GM12891 (cell line): ENCODE measurements at places on chromosomes 2 and 18.

- DNase-seq: no peak
Measured at GRCh38 chr2:77469106-77469505, 53.1 kb downstream of the LRRTM4 start.

- no peak for DNase-seq
Measured at GRCh38 chr2:237598468-237599208, 8.1 kb upstream of the RAB17 start.

DNA sequence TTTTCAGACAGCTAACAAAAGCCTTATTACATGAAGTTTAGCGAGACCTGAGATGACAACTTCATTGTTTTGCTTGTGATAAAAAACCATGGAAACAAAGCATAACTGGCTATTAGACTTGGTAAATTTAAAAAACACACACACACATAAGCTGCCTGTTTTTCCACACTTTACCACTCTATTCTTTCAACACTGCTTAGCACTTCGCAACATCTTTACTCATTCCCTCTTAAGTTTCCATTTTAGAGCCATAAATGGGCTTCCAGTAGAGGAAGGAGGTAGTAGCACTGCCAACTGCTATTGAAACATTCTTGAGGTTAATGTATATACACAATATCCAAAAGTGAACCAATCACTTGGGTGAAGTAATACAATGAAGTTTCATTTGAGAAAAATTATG lies 54.1 kb downstream of the BAZ2B start:
- DNase-seq: no peak

DNA sequence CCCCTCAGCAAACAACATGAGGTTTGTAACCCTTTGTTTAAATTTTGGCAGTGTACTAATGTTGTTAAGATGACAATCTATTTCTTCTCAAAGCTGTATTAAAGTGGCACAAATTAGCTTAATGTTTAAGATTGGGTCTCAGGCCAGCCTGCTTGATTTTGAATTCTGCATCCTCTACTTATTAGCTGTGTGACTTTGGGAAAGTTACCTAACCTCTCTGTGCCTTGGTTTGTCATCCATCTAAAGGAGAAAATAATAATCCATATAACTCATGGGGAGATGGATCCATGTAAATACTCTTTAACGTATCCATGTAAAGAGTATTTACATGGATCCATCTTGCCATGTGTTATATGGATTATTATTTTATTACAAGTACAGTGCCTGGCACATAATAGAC lies 2.1 kb downstream of the TRPM8 start:
- DNase-seq: no peak

DNA sequence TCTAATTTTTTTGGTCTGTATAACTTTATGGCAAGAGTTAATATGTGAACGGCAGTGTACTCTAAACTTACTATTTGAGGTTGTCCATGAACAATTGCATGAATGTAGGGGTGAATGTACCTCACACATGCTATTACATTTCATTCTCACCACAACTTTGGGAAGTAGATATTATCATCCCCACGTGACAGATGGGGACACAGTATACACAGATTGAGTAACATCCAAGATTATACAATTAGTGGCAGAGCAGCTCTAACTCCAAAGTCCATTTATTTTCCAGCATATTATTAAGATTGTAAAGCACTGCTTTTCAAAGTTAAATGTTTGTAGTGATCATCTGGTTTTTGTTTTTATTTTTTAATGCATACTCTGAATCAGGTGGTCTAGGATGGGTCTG lies 622.1 kb upstream of the ZEB2 start:
- no peak for DNase-seq

GRCh38 chr2:47373747-47374146 lies 29.2 kb upstream of the MSH2 start:
- no peak for DNase-seq

DNA sequence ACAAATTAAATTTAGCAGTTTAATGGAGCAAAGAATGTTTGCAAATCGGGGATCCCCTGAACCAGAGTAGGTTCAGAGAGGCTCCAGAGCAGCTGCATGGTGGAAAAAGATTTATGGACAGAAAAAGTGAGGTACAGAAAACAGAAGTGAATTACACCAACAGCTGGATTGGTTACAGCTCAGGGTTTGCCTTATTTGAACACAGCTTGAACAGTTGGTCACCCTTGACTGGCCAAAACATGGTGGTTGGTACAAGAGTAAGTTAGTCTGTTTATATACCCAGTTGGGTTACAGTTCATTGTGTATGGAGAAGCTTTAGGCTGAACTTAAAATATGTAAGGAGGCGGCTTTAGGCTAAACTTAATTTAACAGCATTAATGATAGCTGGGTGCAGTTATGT lies 5.4 kb upstream of the CDCA7 start:
- no peak for DNase-seq

DNA sequence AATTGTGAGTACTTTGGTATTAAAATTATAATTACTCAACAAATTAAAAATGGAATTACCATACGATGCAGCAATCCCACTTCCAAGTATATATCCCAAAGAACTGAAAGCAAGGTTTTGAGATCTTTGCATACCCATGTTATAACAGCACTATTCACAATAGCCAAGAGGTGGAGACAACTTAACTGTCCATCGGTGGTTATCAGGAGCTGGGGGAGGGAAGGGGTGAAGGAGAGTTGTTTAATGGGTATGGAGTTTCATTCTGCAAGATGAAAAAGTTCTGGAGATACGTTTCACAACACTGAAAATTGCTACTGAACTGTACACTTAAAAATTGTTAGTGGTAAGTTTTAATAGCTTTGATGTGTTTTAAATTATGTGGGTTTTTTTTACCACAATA lies 25.7 kb downstream of the RAB10 start:
- DNase-seq: no peak

GRCh38 chr18:3973191-3973850 lies 481.8 kb downstream of the DLGAP1 start:
- DNase-seq: no peak

- DNase-seq: no peak
Measured at GRCh38 chr18:48629730-48630324, 91.0 kb downstream of the CTIF start.

DNA sequence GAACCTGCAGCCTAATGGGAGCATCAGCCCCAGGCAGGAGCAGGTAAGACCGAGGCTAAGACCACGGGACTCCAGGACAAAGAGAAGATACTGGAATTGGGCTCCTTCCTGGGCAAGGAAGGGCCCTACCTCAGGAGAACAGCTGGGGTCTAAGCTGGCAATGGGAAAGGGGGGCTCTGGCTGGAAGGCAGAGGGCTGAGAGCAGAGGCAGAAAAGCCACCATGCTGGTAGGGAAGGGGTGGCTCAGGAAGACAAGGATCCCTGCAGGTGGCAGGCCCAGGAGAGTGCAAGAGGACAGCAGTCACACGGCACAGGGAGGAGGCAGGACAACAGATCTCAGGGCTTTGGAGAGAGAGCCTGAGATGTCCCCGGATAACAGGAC lies 203.5 kb downstream of the NDUFA10 start:
- DNase-seq: no peak

GRCh38 chr2:24169023-24169422 lies 5.8 kb upstream of the FAM228A start:
- DNase-seq: no peak

DNA sequence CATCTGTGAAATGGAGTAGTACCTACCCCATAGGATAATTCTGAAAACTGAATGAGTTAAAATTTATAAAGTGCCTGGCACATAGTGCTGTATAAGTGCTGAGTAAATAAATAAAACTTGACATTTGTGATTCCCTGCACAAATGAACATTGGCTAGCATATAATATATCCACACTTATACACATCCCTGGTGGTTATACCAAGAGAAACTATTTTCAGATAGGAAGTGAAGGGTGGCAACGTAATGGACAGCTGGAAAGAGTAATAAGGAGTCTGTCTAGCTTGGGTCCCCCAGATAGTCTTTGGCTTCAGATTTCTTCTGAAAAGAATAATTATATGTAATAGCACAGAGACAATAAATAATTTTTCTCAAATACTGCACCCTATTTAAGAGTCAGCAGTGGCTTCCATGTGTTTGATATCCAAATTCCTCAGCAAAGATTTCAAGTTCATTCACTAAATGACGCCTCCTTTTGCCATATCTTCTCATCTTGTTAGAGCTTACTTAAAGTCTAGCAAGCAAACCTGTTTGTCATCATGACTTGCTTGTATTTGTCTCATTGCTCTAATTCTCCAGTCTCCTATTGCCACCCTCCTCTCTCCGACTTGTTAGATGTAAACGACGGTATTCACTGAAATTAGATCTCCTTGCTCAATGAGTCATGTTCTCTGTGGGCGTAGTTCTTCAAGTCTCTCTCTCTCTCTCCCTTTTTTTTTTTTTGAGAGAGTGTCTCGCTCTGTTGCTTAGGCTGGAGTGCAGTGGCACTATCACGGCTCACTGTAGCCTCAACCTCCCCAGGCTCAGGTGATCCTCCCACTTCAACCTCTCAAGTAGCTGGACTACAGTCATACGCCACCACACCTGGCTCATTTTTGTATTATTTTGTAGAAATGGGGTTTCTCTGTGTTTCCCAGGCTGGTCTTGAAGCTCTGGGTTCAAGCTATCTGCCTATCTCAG lies 8.7 kb upstream of the ADGRF3 start:
- no peak for DNase-seq

DNA sequence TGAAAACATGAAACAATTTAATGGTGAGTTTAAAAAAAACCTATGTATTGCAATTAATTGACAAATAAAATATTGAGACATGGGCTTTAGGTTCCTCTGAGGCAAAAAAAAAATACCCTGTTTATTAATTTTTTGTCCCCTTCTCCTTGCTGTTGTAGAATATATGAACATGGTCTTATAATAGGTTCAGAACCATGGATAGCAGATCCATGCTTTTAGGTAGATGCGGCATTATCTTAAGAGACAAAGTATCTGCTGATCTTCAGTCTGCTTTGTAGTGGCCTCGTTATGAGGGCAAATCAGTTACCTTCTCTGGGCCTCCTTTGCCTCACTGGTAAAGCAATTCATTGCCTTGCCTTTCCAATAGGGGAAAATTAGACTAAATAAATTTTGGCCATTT lies 850.7 kb downstream of the NRXN1 start:
- no peak for DNase-seq

GRCh38 chr2:129242269-129242668 lies 737.2 kb upstream of the RAB6C start:
- DNase-seq: no peak

DNA sequence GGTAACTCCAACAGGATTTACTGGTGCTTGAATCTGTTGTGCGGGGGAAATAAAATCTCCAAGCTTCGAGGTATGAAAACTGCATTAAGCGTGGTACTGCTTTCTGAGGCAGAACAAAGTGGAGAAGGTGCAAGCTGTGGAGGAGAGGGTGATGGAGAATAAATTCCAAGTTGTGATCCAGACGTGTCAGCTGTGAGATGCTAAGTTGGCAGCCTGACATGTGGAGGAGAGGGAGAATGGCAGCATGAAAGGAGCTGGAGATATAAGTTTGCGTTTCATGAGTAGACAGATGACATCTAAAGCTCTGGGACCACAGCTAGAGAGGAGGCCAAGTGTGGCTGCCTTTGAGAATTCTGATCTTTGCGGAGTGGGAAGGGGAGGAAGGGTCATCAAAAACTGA lies 411.8 kb downstream of the FBXO15 start:
- DNase-seq: no peak

GRCh38 chr2:197707316-197708213 lies 2.4 kb downstream of the MARS2 start:
- no peak for DNase-seq

GRCh38 chr18:66638856-66639629 lies 35.2 kb upstream of the CDH19 start:
- DNase-seq: no peak

GRCh38 chr2:121293450-121294325 lies 8.7 kb upstream of the TFCP2L1 start:
- no peak for DNase-seq

- no peak for DNase-seq
Measured at GRCh38 chr18:11570073-11570588, 39.3 kb upstream of the SLC35G4 start.

DNA sequence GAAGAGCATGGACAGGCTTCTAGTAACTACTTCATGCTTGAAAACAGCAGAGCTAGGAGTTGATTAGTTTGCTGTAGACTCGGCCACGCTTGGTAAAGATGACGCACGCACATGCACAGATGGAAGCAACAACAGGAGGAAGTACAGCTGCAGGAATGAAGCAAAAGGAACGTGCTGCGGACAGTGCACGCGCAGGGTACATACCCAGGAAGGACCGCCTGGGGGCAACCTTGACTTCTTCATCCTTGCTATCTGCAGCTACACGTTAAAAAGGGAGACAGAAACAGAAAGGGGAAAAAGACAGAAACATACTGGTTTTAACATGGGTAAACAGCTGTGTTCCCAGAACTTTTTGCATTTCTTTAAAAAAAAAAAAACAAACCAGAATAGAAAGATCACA lies 17.7 kb downstream of the SLC66A2 start:
- no peak for DNase-seq

GRCh38 chr2:60934165-60934722 lies 52.9 kb downstream of the REL start:
- no peak for DNase-seq

GRCh38 chr2:20189299-20189931 lies 35.5 kb downstream of the SDC1 start:
- no peak for DNase-seq

GRCh38 chr18:24173997-24174396 lies 35.1 kb downstream of the CABYR start:
- DNase-seq: no peak

DNA sequence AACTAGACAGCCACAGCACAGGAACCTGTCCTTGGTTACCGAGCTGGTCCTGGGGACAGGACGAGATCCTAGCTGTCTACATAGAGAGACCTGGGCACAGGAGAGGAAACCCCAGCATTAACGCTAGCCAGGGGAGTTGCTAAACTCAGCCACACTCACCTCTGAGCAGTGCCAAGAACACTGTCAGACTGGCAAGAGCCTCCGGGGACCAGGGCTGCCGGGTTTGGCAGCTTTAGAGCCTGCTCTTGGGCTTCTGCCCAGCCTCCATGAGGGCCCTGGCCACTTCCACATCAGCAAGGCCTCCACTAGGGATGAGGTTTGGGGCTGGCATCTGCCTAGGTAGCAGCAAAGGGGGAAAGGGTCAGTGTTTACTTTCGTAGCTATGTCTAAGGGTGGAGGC lies 6.7 kb downstream of the TMBIM1 start:
- no peak for DNase-seq

DNA sequence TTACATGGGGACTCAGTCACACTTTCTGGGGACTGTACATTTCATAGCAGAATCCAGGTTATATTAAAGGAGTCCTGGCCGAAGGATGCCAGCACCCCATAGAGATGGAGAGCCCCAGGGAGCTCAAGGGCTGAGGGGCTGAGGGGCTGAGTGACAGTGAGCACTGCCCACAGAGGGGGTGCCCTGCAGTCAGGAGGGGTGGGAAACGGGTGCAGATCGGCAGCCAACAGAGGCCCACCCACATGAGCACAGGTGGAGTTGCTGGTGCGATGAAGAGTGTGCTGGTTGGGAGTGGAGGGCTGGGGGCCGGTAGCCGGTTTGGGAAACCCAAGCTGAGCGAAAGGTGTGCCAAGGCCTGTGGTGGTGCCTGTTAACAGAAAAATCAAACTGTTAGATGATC lies 32.1 kb downstream of the TPRKB start:
- DNase-seq: no peak

GRCh38 chr2:1422716-1423285 lies 9.5 kb downstream of the TPO start:
- no peak for DNase-seq

- no peak for DNase-seq
Measured at GRCh38 chr2:62475172-62476011, 30.6 kb downstream of the TMEM17 start.
